ENCODE measurements at places on chromosomes 5 and 9.

- DNase-seq: no peak
Observed at GRCh38 chr5:133773247-133774202, 161.2 kb upstream of the FSTL4 start.

GRCh38 chr5:104731331-104731730, 1168.7 kb upstream of the NUDT12 start:
- no peak for DNase-seq

DNA sequence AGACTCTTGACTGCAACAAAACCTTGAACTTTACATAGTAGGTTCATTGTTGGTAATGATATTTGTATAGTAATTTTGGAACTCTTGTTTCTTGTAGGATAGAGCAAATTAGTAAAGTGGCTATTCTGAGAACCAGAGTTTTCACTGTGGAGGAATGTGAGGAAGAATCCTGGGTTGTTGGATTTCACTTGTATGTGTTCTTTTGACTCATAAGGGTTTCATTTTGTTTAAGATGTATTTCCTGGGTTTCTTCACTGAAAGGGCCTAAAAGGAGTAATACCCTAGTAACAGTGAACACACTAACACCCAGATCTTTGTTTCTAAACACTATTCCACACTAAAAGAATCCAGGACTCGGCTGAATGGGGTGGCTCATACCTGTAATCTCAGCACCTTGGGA, 20.1 kb downstream of the TTC1 start:
- no peak for DNase-seq

- no peak for DNase-seq
Observed at GRCh38 chr5:107531308-107531707, 139.4 kb downstream of the EFNA5 start.

GRCh38 chr5:40518485-40518917, 161.2 kb upstream of the PTGER4 start:
- no peak for DNase-seq
